ENCODE measurements at places on chromosomes 6 and 20.

- DNase-seq, result no peak
These were observed 92.8 kb downstream of the CLIC5 start for GRCh38 chr6:45922728-45923351.

- no peak for DNase-seq
These were observed 41.6 kb upstream of the DUSP22 start for GRCh38 chr6:250676-251075.

DNA sequence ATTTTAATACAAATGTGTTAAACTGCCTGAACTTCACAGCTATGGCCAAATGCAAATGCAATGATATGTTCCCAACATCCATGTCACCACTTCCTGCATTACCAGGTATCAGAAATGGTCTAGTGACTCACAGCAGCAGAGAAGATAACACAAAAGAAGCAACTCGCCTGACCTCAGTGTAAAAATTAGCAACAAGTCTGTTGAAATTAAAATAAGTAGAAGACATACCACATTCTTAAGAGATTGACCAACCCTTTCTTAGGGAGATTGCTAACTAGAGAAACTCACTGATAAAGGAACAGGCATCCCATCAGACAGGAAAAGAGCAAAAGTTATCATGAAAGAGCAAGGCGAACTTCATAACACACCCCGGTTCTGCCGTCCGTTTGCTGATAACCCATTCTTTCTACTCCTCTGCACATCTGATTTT lies 45.1 kb downstream of the RNASET2 start:
- DNase-seq, result no peak

- no peak for DNase-seq
These were observed 5.6 kb upstream of the PHACTR3 start for GRCh38 chr20:59598625-59599310.

- no peak for DNase-seq
These were observed 32.0 kb downstream of the ATXN1 start for GRCh38 chr6:16729183-16729691.

- DNase-seq, result no peak
These were observed 35.7 kb upstream of the RBL1 start for GRCh38 chr20:37131486-37131885.

- DNase-seq, result no peak
These were observed 2.9 kb downstream of the TREM1 start for GRCh38 chr6:41283600-41283999.

DNA sequence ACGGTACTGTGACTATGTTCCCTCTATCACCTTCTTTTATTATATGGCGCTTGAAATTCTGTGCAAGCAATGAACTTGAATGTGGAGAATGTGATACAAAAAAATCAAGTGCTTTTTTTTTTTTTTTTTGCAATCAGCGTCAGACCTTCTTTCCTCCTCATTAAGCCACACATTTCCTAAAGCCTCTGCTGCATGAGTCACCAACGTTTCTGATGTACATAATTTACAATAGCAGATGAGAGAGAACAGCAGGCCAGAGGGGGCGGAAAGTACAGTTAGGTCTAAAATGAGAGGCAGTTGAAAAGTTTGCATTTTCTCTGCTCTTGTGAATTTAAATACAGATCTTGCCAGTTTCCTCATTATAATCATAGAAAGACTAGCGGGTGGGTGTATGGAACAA lies 114.6 kb upstream of the RIPOR2 start:
- peak; percentile 39 for DNase-seq

GRCh38 chr20:50450493-50450826 lies 59.7 kb upstream of the PTPN1 start:
- DNase-seq, result no peak

DNA sequence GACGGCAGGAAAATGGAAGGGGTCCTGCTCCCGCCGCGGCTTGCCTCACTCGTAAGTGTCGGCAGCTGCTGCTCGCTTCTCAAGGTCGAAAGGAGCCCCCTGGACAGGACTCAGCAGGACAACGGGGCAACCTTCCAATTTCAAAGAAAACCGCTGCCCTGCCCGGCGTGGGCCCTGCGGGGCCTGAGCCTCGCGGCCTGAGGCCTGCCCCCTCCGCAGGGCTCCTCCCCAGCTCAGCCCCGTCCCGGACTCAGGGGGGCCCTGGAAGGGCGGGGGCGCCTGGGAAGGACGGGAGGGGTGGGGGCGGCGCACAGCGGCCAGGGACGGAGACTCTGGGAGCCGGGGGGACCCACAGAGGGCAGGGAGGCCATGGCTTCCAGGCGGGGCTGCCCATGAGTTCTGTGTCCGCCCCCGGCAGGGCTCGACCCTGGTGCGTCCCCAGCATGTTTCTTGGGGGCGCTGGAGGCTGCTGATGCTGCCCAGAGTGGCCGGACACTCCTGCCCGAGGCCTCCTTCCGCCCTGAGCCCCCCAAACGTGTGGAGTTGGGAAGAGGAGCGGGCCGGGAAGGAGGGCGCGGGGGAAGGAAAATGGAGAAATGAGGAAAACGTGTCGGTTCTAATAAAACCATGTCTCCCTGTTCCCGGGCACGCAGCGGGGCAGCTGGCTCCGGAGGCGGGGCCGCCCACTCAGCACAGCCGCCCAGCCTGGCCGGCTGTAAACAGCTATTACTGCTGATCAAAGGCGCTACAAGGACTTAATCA lies 114.6 kb downstream of the DLL1 start:
- no peak for DNase-seq

GRCh38 chr6:36235309-36235708 lies 34.6 kb upstream of the PNPLA1 start:
- no peak for DNase-seq

DNA sequence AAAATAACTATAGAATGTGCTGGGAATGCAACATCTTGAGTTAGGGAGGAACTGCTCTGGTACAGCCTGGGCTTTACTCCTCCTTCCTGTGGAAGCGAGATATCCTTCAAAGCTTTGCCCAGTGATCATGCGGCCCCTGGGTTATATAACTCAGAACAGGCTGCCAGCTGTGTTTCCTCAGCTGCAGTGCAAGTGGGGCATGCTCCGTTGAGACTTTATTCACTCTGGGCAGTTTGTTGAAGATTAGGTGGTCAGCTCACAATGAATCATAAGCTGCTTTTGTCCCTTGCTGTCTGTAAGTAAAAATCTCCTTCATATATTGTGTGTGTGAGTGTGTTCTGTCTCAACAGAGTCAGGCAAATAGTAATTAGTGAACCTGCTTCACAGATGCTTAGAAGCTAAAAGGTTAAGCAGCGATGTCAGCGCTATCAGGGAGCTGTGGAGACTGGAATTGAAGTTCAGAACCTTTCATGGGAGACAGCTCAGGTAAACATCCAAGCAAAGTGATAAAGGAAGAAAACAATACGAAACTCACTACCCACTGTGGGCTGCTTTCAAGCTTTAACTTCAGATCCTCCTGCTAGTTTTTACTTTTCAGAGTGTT lies 688.4 kb downstream of the HTR1B start:
- no peak for DNase-seq

GRCh38 chr6:74534465-74535211 lies 671.2 kb downstream of the COL12A1 start:
- DNase-seq, result no peak

- no peak for DNase-seq
These were observed 9.4 kb downstream of the TREML2 start for GRCh38 chr6:41191569-41191968.

DNA sequence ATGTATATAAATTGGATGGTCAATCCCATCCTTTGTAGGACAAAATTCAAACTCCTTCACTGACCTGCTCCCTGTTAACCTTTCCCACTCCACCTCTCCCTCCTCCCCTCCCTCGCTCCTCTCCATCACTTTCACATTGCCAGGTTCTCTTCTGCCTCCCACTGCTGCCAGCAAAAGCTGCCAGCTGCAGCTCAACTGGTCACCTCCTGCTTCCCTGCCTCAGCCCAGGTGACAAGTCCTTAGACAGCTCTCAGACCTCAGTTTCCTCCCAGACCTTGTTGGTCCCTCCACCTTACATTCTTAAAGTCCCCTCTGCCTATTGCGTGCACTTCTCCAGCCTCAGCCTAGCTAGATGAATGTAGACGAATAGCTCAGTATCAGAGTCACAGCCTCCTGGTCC lies 23.3 kb upstream of the RTF2 start:
- no peak for DNase-seq

DNA sequence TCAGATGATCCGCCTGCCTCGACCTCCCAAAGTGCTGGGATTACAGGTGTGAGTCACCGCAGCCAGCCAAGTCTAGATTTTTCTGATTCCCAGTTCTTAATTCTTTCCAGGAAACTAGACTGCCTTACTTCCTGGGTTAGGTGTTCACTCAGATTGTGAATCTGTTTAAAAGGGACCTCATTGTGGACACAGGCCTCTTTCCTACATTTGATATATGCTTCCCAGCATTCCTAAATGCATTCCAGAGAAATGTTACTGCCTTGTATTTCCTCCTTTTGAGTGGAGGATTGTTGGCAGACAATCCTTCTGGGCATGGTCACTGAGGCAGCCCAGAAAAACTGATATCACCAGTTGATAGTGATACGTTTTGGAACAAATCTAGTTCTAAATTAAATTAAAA lies 15.7 kb downstream of the TMEM181 start:
- no peak for DNase-seq

DNA sequence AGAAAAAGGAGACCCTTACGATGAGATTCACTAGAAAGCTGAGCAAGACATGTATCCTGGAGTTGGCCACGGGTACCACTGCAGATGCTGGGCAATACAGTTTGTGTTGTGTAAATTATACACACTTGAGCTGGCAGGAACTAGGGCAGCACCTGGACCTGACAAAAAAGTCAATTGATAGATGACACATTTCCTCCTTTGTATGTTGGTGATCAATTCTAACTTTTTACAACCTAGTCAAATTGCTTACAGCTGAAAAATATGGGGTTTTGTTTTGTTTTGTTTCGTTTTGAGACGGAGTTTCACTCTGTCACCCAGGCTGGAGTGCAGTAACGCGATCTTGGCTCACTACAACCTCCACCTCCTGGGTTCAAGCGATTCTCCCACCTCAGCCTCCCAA lies 108.9 kb downstream of the UST start:
- no peak for DNase-seq

GRCh38 chr6:30130887-30131862 lies 4.8 kb upstream of the TRIM40 start:
- DNase-seq, result peak; percentile 32

DNA sequence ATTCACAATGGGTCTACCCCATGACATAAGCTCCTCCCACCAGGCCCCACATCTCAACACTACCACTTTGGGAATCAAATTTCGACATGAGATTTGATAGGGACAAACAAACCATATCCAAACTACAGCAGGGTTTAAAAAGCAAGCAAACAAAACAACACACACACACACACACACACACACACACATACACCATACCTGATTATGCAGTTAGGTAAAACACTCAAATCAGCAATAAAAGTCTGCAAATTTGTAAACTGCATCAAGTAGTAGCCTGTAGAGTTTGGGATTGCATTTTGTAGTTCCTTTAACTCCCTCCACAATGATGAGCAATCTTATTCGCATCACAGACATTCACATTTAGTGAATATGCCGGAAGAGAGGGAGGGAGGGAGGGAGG lies 32.6 kb upstream of the TNFAIP3 start:
- no peak for DNase-seq

GRCh38 chr6:158313989-158314388 lies 1.7 kb downstream of the TULP4 start:
- no peak for DNase-seq

Measured in NCI-H1436 treated with DMSO at 0.1 percent for 48 hours (cell line).